ENCODE measurements at places on chromosomes 4 and X.

DNA sequence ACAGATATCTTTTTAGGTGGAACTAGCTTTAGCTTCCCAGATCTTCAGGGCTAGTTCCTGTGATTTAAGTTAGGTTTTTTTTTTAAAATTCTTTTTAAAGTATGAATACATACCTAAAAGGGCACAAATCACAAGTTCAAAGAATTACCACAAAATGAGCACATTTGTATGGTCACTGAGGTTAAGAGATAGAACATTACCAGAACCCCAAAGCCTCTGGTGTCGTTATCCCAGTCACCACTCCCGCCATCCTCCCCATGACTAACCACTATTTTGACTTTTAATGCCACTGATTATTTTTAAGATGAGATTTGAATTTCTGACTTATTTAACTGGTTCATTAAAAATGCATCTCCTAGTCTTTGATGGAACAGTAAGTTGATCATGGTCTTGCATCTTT lies 5.4 kb downstream of the PGK1 start:
- no peaks in the 10 kb centered on the region for H3K27me3 ChIP-seq
- no peak for DNase-seq
- peak overlapping the region; percentile 98 for H3K4me3 ChIP-seq
- no peak overlapping the region for H3K27ac ChIP-seq

- DNase-seq: no peak
- H3K4me3 ChIP-seq: no peak overlapping the region
- H3K27ac ChIP-seq: no peak overlapping the region
- no peaks in the 10 kb centered on the region for H3K36me3 ChIP-seq
- no peaks in the 10 kb centered on the region for H3K27me3 ChIP-seq
- H3K4me1 ChIP-seq: no peaks in the 10 kb centered on the region
Observed at GRCh38 chr4:42904986-42905385, 12.5 kb downstream of the GRXCR1 start.

DNA sequence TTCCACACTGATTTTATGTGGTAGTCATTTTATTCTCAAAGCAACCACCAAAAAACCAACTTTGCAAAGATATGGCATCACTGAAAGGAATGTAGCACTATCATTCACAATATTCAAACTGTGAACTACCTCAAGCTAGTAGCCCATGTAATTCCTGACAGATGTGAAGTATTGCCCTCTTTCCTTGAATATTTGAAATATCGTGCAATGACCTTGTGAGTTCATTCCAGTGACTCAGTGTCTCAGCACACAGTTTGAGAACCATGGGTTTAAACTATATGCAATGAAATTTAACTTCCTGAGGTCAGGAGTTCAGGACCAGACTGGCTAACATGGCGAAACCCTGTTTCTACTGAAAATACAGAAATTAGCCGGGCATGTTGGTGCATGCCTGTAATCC lies 20.9 kb upstream of the IQCM start:
- no peak overlapping the region for H3K27ac ChIP-seq
- H3K4me3 ChIP-seq: no peak overlapping the region
- H3K27me3 ChIP-seq: no peaks in the 10 kb centered on the region

DNA sequence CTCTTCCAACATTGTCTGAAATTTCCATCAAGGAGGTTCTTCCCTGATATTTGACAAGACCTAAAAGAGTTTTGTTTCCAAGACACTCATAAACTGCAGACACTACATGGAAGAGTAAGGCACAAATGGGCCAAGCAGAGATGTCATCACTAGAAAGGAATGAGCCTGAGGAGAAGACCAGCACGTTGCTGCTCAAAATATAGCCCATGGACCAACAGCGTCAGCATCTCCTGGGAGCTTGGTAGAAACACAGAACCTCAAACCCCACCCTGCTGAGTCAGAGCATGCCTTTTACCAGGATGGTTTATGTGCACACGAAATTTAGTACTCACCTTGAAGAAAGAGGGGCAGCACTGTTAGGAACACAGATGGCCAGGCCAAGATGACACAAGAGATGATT lies 128.7 kb upstream of the MID1 start:
- peak overlapping the region; percentile 73 for H3K27ac ChIP-seq
- H3K27me3 ChIP-seq: no peaks in the 10 kb centered on the region
- no peak overlapping the region for H3K4me3 ChIP-seq
- H3K4me1 ChIP-seq: peaks cover 17% of the 10 kb centered on the region

All from GM23248 (cell line).